ENCODE measurements at places on chromosomes 4 and X. TPM values are rescaled to one million over a fixed set of nuclear protein-coding genes. Genes with fewer than 3 reads are reported as not detected.

The MAGEB10 gene
- total RNA-seq, result not detected

The GLOD5 gene
- not detected for total RNA-seq

The PLK4 gene
- 21.6 TPM for total RNA-seq

The FHIP1A gene
- total RNA-seq, result 7.7 TPM
